Keratinocyte (primary cell): ENCODE measurements at places on chromosomes 2 and 18. TPM values are rescaled to one million over a fixed set of nuclear protein-coding genes. Genes with fewer than 3 reads are reported as not detected.

The FECH gene
- polyA plus RNA-seq: 26.8 to 37.2 TPM (median 29.2 TPM) in 3 replicates

The DNAJC5G gene
- polyA plus RNA-seq: not detected in 3 replicates

The CCDC74A gene
- polyA plus RNA-seq: 3.7 to 5.1 TPM (median 4.3 TPM) in 3 replicates

The IAH1 gene
- polyA plus RNA-seq: 56.9 to 65.0 TPM (median 59.6 TPM) in 3 replicates

The RNF152 gene
- polyA plus RNA-seq: 10.1 to 29.9 TPM (median 12.6 TPM) in 3 replicates

The FBLN7 gene
- polyA plus RNA-seq: 0.12 TPM in 1 of 3 replicates, not detected in the others

The MYO7B gene
- polyA plus RNA-seq: not detected in 3 replicates

The COL4A4 gene
- 0.01 to 0.03 TPM in 2 of 3 replicates, not detected in the other for polyA plus RNA-seq

The CABLES1 gene
- polyA plus RNA-seq: 0.63 to 1.2 TPM (median 1.00 TPM) in 3 replicates

The ABCG8 gene
- polyA plus RNA-seq: not detected in 3 replicates

The DYNAP gene
- 0.07 TPM in 1 of 3 replicates, not detected in the others for polyA plus RNA-seq

The TUBB8B gene
- 0.25 to 0.49 TPM (median 0.30 TPM) in 3 replicates for polyA plus RNA-seq

The DPP4 gene
- 1.1 to 4.1 TPM (median 1.3 TPM) in 3 replicates for polyA plus RNA-seq

The FLACC1 gene
- 0.12 to 0.43 TPM (median 0.35 TPM) in 3 replicates for polyA plus RNA-seq

The CYTIP gene
- polyA plus RNA-seq: 0.06 to 0.21 TPM in 2 of 3 replicates, not detected in the other

The ANKRD62 gene
- not detected in 3 replicates for polyA plus RNA-seq

The ABCG5 gene
- polyA plus RNA-seq: not detected in 3 replicates

The LAMA1 gene
- 2.1 to 4.1 TPM (median 2.5 TPM) in 3 replicates for polyA plus RNA-seq

The TXNDC2 gene
- polyA plus RNA-seq: 0.03 TPM in 1 of 3 replicates, not detected in the others

The TFCP2L1 gene
- polyA plus RNA-seq: 29.4 to 35.8 TPM (median 31.0 TPM) in 3 replicates

The RAMP1 gene
- polyA plus RNA-seq: 0.37 to 2.0 TPM (median 0.69 TPM) in 3 replicates

The UGT1A8 gene
- polyA plus RNA-seq: 0.41 to 0.64 TPM (median 0.63 TPM) in 3 replicates

The PRSS56 gene
- not detected in 3 replicates for polyA plus RNA-seq

The PRKAG3 gene
- not detected in 3 replicates for polyA plus RNA-seq

The XRCC5 gene
- 316 to 521 TPM (median 377 TPM) in 3 replicates for polyA plus RNA-seq

The CNTNAP5 gene
- polyA plus RNA-seq: not detected in 3 replicates

The GKN2 gene
- polyA plus RNA-seq: 0.08 TPM in 1 of 3 replicates, not detected in the others

The UGT1A3 gene
- polyA plus RNA-seq: 0.63 to 3.2 TPM (median 1.8 TPM) in 3 replicates

The EGR4 gene
- polyA plus RNA-seq: not detected in 3 replicates

The GPR155 gene
- polyA plus RNA-seq: 9.7 to 22.0 TPM (median 15.7 TPM) in 3 replicates

The RAB6C gene
- polyA plus RNA-seq: 0.02 TPM in 1 of 3 replicates, not detected in the others

The DLGAP1 gene
- polyA plus RNA-seq: not detected in 3 replicates

The L3MBTL4 gene
- 0.11 to 0.17 TPM (median 0.15 TPM) in 3 replicates for polyA plus RNA-seq

The SLC5A6 gene
- 55.1 to 72.3 TPM (median 60.4 TPM) in 3 replicates for polyA plus RNA-seq

The KCNG2 gene
- not detected in 3 replicates for polyA plus RNA-seq

The C18orf54 gene
- 1.9 to 5.1 TPM (median 3.0 TPM) in 3 replicates for polyA plus RNA-seq
